ENCODE measurements at places on chromosomes 7 and 10.

- no peak for DNase-seq
Measured at GRCh38 chr10:12712293-12712983, 289.1 kb downstream of the CCDC3 start.

- DNase-seq = no peak
Measured at GRCh38 chr10:534047-534566, 155.4 kb downstream of the DIP2C start.

DNA sequence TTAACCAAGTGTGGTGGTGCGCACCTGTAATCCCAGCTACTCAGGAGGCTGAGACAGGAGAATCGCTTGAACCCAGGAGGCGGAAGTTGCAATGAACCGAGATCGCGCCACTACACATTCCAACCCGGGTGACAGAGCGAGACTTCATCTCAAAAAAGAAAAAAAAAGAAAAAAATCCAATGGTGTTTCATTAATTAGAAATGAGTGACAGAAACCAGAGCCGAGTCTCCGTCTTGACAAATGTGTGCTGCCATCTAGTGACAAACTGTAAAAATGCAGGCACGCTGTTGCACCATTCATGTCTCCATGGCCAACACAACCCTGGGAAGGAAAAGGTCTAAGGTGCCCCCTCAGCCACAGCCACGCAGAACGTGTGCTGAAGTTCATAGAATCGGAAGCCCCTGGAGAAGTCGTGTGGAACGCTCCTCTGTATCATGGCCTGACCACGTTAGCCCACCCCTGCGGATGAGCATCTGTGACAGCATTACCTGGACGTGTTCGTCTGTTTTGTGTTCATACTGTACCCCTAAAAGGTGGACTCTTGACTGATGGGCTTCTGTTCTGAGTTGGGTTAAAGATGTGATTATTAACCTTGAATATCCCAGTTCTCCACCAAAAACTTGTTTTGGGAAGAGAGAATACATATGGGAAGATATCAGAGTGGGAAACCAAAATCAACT lies 94.9 kb downstream of the LYZL2 start:
- peak; percentile 92 for DNase-seq

DNA sequence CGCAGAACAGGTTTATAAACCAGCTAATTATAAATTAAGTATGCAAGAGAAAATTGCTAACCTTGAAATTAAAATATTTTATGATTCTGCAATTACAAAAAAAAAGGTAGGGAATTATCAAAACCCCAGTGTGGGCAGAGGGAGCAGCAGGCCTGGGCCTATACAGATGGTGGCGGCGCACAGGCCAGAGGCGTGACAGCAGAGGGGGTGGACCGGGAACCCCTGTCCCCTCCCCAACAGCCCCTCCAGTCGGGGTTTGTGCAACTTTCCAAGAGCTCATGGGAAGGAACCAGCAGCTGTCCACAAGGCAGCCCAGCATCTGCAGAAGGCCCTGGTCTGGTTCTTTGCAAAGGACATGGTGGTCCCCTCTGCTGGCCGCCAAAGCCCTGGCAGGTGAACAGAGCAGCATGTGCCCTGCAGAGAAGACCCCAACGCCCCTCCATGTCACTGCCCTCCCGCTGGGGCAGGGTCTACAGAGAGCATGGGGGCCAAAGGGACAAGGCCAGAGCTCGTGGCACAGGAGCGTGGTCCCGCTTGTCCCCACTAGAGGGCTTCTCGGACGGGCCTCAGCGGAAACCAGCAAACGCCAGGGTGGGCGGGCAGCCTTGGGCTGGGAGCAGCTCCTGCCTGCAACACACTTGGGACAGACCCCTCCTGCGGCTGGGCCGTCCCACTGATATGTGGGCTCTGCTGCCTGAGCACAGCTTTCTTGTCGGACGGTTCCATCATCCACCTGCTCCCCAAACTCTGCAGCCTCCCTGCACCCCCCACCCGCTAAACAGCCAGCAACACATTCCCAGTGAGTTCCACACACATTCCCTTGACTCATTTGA lies 75.1 kb downstream of the EBF3 start:
- DNase-seq = peak; percentile 82

- DNase-seq = no peak
Measured at GRCh38 chr7:112080978-112081377, 125.2 kb downstream of the DOCK4 start.

- no peak for DNase-seq
Measured at GRCh38 chr10:68870061-68870460, 31.1 kb upstream of the DDX50 start.

DNA sequence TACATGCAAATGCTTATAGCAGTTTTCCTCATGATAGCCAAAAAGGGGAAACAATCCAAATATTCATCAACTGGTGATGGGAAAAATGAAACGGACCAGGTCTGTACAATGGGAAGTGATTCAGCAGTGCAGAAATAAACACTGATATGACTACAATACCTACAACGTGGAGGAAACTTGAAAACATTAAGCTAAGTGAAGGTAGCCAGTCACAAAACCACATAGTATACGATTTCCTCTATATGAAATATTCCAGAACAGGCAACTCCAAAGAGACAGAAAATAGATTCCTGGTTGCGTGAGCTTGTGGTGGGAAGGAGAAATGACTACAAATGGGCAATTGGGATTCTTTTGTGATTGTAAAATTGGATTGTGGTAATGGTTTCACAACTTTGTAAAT lies 263.1 kb upstream of the PITRM1 start:
- DNase-seq = no peak

GRCh38 chr7:138278601-138279000 lies 181.5 kb upstream of the TRIM24 start:
- DNase-seq = no peak

DNA sequence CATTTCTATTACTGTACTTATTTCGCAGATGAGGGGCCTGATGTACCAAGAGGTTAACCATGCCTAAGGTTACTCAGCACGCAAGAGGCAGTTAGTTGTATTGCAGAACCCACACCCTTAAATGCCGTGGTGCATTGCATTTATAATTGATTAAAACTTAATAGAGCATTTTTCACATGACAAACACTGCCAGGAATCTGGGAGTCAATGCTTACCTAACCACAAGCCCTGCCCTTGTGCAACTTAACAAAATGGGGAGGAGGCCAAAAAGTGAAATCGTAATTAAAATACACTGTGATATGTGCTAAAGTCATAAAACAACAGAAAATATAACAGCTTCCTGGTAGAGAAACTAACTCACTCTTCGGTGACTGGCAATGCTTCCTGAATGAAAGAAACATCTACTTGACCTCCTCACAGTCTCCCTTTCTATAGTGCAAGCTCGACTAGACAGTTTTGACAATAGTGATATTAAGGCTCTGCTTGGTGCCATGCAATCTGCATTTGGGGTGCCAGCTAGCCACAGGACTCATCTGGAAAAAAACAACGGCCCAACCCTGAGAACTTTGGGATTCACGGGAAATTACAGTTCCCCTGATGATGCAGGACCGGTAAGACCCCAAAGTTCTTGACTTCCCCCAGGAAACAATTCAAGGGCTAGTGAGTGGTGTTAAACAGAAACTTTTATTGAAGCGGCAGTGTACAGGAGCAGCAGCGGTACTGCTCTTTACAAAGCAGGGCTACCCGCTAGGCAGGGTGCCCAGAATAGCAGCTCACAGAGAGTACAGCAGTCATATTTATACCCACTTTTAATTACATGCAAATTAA lies 612.4 kb downstream of the TNS3 start:
- no peak for DNase-seq

DNA sequence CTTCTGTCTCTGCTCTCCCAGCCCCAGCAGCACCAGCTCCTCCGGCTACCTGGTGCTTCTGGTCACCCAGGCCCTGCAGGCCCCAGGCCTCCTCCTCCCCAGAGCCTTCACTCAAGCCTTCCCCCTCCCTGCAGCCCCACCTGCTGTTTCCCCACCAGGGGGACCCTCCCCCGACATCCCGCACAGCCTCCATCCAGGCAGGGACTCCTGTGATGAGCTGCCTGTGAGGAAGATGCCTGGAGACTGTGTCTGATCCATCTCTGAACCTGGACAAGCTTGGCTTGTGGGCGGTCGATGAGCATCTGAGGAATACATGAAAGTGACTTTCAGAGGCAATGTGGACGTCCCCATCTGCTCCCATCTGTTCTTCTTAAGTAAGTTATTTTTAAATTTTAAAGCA lies 45.0 kb downstream of the RAMP3 start:
- no peak for DNase-seq

GRCh38 chr7:1114088-1114487 lies 26.2 kb downstream of the GPER1 start:
- DNase-seq = no peak

GRCh38 chr7:90484706-90485105 lies 15.3 kb downstream of the PTTG1IP2 start:
- DNase-seq = no peak

DNA sequence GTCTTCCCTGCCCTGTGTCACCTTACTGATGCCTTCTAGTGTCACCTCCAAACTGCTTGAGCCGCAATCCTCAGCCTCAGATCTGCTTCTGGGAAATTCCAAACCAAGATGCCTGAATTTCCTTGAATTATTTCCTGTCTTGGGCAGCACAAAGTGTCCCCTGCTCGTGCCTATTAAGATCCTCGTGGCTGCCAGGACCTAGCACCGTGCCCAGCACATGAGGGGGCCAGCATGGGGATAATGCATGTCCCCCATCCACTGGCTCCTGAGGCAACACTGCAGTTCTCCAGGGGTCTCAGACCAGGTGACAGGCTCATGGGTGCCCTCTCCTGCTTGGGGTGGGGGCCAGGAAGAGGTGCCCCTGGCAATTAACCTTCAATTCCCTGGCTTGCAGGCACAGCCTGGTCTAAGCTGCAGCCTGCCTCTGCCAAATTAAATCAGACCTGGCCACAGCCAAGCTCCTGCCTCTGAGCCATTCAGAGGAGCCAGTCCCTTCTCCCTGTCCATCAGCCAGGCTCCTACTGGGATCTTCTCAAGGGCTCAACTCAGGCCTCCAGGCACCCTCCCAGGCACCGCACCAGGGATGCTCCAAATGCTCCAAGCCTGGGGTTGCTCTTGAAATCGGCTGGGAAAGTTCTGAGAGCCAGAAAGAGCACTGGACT lies 146.6 kb downstream of the SH3PXD2A start:
- DNase-seq = no peak

DNA sequence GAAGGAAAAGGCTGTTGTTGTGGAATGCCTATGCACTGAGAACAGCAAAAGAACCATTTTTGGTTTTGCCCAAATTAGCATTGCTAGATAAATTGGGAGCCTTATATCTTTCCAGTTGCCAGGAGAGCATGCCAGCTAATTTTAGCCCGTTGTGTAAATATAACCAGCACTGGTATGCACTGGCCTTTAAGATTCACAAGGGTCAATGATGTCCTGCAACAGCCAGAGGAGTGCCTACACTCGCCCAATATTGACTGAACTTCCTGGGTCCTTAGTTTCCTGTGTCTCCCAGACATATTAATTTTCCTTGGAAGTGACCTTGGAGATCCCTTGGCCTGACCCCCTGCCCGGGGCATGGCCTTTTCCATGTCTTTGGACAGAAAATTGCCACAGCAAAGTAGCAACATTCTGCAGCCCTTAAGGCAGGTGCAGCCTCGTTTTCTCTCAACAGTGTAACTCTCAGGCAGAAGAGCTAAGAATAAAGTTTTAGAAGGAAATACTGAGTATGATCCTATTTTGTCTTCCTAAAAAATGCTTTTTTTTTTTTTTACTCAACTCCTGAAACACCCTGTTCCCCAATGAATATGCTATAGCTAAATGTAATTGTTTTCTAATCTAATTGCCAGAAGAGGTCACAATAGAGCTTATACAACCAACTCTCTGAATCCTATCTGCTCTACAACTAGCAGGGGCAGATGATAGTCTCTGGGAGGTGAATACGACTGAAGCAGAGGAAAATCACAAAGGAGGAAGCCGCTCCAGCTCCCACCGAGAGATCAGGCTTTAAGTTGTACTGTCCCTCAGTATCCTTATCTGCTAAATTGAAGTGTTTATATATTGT lies 131.9 kb upstream of the PCGF5 start:
- DNase-seq = no peak

DNA sequence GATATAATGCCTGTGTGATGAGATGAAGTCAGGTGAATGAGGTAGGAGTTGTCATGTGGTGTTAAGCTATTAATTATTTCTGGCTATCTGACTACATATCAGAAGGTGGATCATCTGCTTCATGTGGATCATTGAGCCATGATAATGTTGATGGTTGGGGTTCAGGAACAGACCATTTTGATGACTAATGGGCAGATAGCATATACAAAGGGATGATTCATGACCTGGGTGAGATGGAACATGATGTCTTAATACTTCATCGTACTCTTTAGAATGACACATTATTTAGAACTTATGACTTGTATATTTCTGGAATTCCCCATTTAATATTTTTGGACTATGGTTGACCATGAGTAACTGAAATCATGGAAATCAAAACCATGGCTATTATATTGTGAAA lies 155.1 kb downstream of the OR13A1 start:
- no peak for DNase-seq

All from eye (tissue), 1 donor.